Fibroblast of lung (primary cell): ENCODE measurements at places on chromosomes 4 and X. TPM values are rescaled to one million over a fixed set of nuclear protein-coding genes. Genes with fewer than 3 reads are reported as not detected.

DNA sequence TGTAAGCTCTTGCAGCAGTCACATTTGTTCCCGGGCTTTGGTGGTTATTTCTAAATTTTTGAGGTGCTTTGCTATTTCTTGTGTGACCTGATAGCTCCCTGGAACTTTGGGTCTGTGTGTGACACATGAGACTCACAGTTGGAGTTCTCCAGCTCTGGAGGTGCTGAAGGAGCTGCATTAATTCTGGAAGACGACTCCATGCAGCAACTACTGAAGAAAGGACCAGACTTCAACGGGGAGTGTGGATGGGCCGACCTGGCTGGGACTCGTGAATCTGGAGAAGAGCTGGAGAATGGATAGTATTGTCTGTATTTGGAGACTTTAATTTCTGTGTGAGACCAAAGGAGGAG, 1.5 kb downstream of the MRFAP1 start:
- no peak for DNase-seq

- no peak for DNase-seq
Measured at GRCh38 chr4:189304809-189305208, 635.9 kb upstream of the FRG1 start.

- no peak for DNase-seq
Measured at GRCh38 chrX:22163326-22163725, 109.4 kb upstream of the CBLL2 start.

DNA sequence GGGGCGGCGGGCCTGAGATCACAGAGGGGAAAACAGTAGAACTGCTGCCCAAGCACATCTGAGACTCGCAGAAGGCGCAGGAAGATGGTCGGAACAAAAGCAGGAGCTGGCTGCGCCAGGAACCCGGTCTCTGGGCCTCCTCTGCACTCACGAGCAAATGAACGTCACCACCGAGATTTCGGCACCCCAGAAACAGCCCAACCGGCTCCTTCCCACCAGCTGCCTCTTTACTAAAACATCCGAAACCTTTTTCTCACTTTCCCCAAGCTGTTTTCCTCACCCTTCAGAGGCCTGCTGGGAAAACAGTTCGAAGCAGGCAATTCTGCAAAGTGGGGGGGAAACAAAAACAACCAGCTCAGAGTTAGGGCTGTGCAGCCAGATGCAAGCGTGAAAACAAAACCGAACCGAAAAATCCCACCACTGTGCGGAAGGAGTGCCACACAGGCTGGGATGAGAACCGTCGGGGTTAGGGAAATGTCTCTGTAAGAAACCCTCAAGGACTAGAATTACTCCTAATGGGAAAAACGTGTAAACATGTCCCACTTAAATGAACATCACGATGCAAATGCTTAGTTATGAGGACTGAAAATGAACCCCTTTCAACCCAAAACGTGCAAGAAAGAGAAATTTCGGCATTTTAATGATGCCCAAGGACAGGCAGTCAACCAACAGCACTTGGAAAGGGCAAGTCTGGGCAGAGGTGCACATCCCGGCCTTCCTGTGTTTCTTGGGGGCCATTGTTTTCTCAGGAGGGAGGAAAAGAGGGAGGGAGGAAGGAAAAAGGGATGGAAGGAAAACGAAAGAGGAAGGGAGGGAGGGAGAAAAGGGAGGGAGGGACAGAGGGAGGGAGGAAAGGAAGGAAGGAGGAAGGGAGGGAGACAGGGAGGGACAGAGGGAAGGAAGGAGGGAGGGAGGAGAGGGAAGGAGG, 15.8 kb downstream of the DHRSX start:
- peak; percentile 58 for DNase-seq

DNA sequence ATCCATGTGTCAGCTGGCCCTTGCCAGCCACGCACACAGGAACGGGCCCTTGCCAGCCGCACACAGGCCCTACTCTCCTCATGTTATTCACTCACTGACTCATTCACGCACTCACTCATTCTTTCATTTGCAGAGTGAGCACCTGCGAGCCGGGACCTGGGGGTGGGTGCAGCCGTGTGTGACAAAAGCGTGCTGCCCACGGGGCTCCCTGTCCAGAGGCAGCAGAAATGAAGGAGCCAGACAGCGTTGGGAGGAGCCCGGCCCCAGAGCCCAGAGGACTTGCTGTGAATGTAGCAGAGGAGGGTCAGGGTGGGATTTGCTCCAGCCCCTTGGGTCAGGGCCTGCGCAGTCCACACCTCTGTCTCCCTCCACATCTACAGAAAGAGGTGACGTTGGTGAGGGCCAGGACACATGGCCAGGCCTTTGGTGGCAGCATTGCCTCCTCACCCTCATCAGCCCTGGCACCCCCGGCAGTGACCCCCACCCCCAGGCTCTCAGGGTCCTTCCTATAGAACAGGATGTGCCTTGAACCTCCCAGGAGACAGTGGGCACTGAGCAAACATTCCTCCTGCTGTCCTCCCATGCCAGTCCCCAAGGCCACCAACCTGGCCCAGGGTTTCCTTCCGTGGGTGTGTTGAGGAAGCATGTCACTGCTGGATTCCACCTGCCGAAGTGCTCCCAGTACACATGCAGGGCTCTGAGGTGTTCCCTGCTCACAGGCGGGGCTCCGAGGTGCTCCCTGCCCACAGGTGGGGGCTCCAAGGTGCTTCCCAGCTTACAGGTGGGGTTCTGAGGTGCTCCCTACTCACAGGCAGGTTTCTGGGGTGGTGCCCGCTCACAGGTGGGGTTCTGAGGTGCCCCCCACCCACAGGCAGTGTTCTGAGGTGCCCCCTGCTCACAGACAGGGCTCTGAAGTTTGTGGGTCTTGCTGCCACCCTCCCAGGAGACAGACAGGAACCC, 105.7 kb downstream of the HMX1 start:
- no peak for DNase-seq

DNA sequence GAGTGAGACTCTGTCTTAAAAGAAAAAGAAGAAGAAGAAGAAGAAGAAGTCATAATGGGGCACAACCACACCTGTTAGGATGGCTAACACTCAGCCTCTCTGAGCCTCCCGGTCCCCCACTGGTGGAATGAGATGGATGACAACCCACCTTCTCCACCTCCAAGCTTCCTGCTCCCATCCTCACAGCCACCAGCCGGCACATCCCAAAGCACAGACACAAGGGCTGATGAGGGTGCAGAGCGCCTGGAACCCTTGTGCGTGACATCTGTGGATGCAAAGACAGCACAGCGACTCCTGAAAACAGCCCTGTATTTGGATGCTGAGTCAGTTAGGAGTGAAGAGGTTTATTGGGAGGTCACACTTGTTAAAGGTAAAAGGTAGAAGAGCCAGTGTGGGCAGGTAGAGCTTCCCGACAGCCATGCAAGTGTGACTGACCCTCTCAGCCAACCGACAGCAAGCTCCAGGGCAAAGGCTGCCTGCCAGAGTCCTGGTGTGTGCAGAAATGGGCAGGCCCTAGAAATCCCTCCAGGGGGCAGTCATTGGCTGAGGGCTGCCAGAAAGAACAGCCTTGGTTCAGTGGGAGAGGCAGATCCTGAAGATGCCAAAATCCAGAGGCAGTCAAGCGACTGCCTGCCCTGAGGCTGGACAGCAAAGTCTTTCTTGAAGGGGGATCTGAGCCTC, 26.6 kb upstream of the MAN2B2 start:
- peak; percentile 23 for DNase-seq

GRCh38 chrX:16445166-16445752, 204.7 kb upstream of the S100G start:
- DNase-seq, result peak; percentile 33

DNA sequence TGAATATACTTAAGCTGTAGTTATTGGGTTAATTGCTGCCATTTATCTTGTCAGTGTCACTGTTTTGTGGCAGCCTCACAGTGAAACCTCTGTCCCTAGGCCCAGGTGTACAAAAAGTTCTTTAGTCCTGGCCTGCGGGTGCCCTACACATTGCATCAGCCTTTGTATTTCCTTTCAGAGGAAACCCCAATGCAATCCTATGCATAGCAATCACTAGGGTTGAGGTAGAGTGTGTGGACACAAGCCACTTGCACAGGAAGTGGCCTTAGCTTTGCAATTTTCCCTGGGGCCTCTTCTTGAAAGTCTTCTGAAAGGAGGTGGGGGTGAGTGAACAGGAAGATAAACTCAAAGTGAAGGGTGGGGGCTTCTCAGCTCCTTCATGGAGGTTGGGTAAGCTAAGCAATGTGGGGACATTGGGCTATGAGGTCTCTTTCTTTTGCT, 27.8 kb downstream of the VSIG4 start:
- no peak for DNase-seq

Gene EXOSC9
- polyA plus RNA-seq, result 33.8 and 41.5 TPM in 2 replicates

DNA sequence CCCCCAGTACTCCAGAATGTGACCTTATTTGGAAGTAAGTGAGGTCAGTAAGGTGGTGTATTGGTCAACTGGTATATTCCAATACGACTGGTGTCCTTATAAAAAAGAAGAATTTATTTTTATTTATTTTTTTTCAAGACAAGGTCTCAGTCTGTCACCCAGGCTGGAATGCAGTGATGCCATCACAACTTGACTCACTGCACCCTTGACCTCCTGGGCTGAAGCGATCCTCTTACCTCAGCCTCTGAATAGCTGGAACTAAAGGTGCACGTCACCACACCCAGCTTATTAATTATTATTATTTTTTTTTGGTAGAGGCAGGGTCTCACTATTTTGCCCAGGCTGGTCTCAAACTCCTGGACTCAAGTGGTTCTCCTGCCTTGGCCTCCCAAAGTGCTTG, 115.1 kb upstream of the PITX2 start:
- DNase-seq, result no peak

Gene MCUB
- 19.0 and 27.4 TPM in 2 replicates for polyA plus RNA-seq

- peak; percentile 56 for DNase-seq
Measured at GRCh38 chrX:46376246-46376885, 168.9 kb downstream of the ZNF674 start.

GRCh38 chrX:6732101-6732500, 197.2 kb upstream of the VCX3A start:
- no peak for DNase-seq

DNA sequence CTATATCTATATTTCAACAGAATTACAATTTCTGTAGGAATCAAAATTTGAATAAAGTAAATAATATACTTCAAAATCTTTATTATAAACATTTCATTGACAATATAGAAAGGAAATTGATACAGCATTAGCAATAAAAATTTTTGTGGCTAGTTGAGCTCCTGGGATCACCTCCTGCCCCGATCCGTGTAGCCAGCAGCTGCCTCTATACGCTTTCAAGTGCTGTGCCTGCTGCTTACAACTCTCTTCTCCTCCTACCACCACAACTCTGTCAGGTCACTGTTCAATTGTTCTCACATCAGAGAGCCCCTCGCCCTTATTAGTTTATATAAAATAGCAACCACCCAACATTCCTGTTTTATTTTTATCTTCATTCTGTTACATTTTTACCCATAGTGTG, 27.6 kb downstream of the INPP4B start:
- no peak for DNase-seq

Gene TMLHE
- 14.1 and 17.5 TPM in 2 replicates for polyA plus RNA-seq

DNA sequence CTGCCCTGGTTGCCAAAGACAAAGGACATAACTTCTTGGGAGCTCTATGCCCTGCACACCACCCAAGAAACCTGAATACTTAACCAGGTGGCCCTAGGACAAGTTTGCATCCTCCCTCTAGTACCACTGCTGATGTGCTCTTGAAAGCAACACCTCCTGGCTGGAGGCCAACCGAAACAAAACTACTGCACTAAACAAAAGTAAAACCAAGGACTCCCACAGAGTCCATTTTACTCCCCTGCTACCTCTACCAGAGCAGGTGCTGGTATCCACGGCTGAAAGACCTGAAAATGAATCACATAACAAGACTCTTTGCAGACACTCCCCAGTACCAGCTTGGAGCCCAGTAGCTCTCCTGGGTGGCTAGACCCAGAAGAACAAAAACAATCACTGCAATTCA, 941.8 kb downstream of the RAPGEF2 start:
- DNase-seq, result no peak

- DNase-seq, result peak; percentile 58
Measured at GRCh38 chrX:17588303-17588702, 149.0 kb upstream of the SCML1 start.

Gene PNMA6F
- polyA plus RNA-seq, result not detected in 2 replicates

GRCh38 chr4:83138946-83139345, 24.4 kb upstream of the PLAC8 start:
- no peak for DNase-seq

- peak; percentile 42 for DNase-seq
Measured at GRCh38 chr4:114780205-114780604, 181.6 kb downstream of the UGT8 start.

DNA sequence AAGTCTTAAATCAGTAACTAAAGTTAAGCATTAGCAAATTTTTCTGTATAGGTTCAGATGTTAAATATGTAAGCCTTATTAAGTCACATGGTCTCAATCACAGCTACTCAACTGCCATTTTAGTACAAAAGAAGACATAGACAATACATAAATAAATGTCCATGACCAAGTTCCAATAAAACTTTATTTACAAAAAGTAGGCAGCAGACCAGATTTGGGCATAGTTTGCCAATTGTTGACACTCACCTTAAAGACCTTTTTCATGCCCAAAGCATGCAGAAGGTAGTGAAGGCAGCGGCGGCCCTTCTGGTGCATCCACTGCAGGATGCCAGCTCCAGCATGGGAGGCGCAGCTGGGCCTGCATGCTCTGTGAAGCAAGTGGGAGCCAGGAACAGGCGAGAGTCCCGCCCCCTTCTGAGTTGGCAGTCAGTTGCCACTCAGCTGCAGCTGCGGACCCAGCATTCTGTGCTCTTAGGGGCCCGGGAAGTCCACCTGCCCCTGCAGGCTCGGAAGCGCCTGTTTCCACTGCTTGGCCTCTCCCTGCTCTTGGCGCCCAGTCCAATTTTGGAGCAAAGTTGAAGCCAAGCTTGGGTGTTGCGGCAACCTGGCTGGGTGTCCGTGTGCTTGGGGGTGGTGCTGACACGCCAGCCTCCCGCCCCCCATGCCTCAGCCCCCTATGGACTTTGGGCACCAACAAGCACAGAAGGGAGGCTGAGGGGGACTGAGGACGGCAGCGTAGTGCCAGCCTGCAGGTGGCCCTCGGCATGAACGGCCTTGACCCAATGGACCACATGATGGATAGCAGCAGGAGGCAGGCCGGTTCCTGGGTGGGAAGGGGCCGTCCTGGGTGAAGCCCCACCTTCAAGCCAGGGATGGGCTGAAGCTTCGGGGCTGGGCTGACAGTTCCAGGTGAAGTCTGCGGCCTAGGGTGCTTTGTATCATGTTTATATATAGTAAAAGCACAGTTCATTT, 42.4 kb upstream of the PABPC4L start:
- DNase-seq, result no peak

DNA sequence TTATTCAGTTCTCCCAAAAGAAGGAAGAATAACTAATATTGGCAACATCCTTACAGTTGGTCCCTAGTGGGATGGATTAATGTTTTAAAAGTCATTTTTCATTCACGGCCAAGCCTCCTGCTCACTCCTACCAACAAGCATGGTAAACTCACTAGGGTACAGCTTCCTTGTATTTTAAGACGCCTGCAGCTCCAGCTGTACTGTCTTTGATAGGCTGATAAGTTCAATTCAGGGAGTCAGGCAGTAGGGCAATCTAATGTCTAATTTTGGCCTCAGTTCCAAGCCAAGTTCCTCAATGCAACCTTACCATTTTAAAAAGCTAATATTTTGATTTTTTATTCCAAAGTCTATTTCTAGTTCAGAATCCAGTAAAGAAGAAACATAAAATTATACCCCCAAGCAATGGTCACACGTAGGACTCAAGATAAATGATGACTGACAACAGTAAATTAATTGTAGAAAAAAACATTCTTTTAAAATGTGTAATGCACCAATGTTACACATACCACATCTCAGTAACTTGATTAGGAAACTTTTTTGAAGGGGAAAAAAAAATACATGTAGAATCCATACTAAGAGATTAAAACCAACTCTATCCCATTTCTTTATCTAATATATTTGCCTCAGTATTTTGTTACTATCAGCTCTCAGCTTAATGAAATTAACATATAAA, 9.3 kb downstream of the LCORL start:
- peak; percentile 7 for DNase-seq

- peak; percentile 10 for DNase-seq
Measured at GRCh38 chr4:52550186-52550585, 108.9 kb downstream of the USP46 start.
